Endodermal cell (in vitro differentiated cells): ENCODE measurements at places on chromosomes 1 and 21. TPM values are rescaled to one million over a fixed set of nuclear protein-coding genes. Genes with fewer than 3 reads are reported as not detected.
A peak's percentile ranks its signal among the peaks of the same experiment; 100 is the strongest.

DNA sequence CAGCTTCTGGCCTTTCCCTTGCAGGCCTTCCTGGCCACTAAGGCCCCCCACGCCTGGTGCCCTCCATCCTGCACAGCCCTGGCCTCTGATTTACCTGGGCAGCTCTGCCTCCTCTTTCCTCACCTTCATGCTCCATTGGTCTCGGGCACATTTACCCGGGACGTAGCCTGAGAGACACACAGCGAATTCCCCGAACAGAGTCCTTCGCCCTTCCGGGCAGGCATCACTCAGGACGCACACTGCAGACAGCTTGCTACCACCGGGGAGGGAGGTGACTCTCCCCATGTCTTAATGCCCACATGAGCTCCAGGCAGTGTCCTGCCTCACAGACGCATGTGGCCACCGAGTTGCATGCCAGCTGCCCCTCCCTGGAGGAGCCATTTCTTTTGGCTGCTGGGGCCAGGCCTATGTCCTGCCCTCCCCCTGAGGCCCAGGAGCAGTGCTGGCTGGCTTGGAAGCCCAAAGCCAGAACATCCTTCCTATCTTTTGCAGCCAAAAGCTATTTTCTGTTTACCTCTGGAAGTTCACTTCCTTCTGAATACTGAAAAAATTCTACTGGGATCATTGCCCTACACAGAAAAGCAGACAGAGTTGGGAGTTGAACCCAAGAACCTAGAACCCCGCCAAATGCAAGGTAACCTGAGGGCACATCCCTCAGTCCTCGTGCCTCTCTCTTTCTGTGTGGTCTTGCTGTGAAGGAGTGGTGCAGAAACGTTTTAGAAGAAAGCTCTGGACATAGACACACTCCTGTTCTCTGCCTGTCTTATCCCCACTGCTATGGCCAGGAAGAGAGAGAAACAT, 209.5 kb downstream of the TOMM20 start:
- no peaks in the 10 kb centered on the region for H3K27me3 ChIP-seq
- H3K27ac ChIP-seq = peak overlapping the region; percentile 66
- H3K4me1 ChIP-seq = peaks cover 2% of the 10 kb centered on the region
- DNase-seq = no peak
- no peaks in the 10 kb centered on the region for H3K36me3 ChIP-seq

- H3K4me3 ChIP-seq = peak overlapping the region; percentile 64
- H3K27me3 ChIP-seq = no peaks in the 10 kb centered on the region
- H3K36me3 ChIP-seq = no peaks in the 10 kb centered on the region
- DNase-seq = no peak
- peak overlapping the region; percentile 11 for H3K27ac ChIP-seq
- H3K4me1 ChIP-seq = peaks cover 21% of the 10 kb centered on the region
Observed at GRCh38 chr1:17061892-17062291, 8.1 kb upstream of the SDHB start.

Gene DTL
- total RNA-seq = 21.6 to 73.8 TPM (median 60.4 TPM) in 3 replicates

DNA sequence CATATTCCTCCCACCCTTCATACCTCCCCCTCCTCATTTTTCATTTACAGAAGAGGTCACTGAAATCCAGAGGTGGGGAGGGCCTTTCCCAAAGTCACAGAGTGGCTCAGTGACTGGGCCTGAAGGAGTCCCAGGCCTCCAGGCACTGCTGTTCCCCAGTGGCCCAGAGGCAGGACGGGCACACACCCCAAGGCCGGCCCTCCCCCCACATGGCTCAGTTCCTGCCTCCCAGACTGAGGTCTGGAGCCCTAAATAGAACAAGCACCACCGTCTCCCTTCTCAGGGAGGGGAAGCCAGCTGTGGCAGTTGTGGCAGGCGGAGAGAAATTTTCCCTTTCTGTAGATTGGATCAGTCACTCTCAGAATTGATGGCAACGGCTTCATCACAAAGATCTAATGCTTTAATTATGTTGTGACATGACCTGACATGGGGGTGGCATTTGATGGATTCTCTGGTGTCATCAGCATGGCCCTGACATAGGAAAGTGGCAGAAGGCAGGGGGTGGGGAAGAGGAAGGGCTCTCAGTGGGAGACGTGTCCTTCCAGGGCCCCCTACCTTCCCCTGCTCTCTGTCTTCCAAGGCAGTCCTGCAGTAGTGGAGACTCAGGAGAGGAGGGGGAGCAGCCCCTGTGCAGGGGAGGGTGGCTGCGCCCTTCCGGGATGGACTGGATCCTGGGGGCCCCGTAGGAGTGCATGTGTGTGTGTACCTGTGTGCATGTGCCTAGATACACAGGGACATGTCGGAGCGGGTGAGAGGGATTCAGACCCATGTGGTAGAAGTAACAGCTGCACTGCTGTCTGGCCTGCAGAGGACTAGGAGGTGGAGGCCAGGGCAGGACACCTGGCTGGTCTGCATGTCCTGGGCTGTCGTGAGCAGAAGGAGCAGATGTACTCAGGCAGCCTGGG, 41.2 kb upstream of the FOXO6 start:
- no peaks in the 10 kb centered on the region for H3K27me3 ChIP-seq
- H3K36me3 ChIP-seq = no peaks in the 10 kb centered on the region
- H3K27ac ChIP-seq = no peak overlapping the region
- no peak overlapping the region for H3K4me3 ChIP-seq

Gene FAM72C
- total RNA-seq = 3.9 and 5.4 TPM in 2 replicates

DNA sequence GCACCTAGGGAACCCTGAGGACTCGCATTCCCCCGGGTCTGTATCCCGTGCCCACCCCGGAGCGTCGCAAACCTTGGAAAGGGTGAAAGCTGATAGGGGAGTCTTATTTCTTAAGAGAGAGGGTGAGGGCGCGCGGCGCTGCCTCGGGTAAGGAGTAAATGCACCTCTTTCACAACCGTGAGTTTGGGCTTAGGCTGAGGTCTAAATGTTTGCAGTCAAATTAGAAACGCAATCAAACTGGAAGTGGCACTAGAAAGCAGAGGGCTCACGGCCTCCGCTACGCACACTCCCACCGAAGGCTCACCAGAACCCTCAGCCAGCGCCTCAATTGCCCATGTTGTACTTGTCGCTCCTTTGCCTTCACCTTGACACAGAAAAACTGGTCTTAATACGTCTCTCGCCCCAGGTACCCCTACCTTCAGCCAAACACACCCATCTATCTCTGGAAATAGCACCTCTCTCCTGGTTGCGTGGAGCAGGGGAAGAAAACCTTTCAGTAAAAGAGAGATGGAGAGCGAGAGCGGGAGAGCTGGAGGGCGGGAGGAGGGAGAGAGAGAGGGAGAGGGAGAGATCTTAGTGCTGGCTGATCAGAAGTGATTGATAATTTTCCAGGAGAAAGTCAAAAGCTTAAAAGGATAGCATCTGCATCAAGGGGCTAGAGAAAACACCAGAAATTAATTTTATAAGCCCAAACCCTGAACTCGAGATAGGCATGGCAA, 1.7 kb upstream of the HLX start:
- no peak overlapping the region for H3K27ac ChIP-seq
- H3K4me3 ChIP-seq = peak overlapping the region; percentile 81
- no peak for DNase-seq
- peaks cover 5% of the 10 kb centered on the region for H3K4me1 ChIP-seq

DNA sequence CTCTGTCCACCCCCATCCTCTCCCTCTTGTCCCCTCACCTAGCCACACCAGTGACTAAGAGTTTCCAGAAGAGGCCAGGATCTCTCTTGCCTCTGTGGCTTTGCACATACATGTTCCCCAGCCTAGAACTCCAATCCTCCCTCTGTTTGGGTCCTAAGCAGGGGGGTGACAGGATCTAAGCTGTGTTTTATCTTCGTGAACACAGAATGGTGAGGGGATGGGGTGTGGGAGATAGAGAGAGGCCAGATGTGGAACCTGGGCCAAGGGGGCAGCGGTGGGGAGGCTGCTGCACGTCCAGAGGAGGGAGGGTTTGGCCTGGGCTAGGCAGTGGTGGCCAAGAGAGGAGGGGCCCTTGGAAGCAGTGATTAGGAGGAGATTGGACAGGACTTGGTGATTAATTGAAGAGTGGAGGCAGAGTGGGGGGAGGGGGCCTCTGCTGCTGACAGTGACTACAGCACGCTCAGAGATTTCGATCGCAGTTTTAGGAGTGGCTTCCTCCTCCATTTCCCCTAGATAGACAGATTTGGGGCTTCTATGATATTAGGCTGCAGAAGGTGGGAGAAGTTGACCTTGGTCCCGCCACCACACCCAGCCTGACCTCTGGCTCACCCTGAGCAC, 17.1 kb upstream of the ADGRB2 start:
- peaks cover 17% of the 10 kb centered on the region for H3K4me1 ChIP-seq
- H3K4me3 ChIP-seq = no peak overlapping the region
- no peak for DNase-seq

Gene FCRL5
- 0.99 and 1.1 TPM in 2 replicates for total RNA-seq

Gene FCRL1
- not detected in 3 replicates for total RNA-seq

GRCh38 chr21:42341776-42342542, 8.8 kb downstream of the TFF2 start:
- no peaks in the 10 kb centered on the region for H3K36me3 ChIP-seq
- peak; percentile 35 for DNase-seq
- H3K4me3 ChIP-seq = no peak overlapping the region
- no peaks in the 10 kb centered on the region for H3K27me3 ChIP-seq

Gene TRNAU1AP
- total RNA-seq = 49.6 and 50.7 TPM in 2 replicates

- H3K27me3 ChIP-seq = no peaks in the 10 kb centered on the region
- no peak overlapping the region for H3K4me3 ChIP-seq
- peaks cover 7% of the 10 kb centered on the region for H3K4me1 ChIP-seq
- H3K36me3 ChIP-seq = no peaks in the 10 kb centered on the region
- DNase-seq = no peak
- H3K27ac ChIP-seq = no peak overlapping the region
Observed at GRCh38 chr1:223344491-223344890, 19.5 kb downstream of the SUSD4 start.

GRCh38 chr1:56957931-56958330, 7.9 kb downstream of the C8B start:
- H3K36me3 ChIP-seq = no peaks in the 10 kb centered on the region
- H3K27ac ChIP-seq = no peak overlapping the region
- no peak for DNase-seq
- H3K4me1 ChIP-seq = peaks cover 6% of the 10 kb centered on the region
- H3K27me3 ChIP-seq = peaks cover 4% of the 10 kb centered on the region
- peak overlapping the region; percentile 7 for H3K4me3 ChIP-seq

GRCh38 chr1:64917328-64917861, 49.0 kb downstream of the JAK1 start:
- no peaks in the 10 kb centered on the region for H3K36me3 ChIP-seq
- DNase-seq = peak; percentile 65
- H3K27me3 ChIP-seq = no peaks in the 10 kb centered on the region
- no peak overlapping the region for H3K4me3 ChIP-seq
- H3K4me1 ChIP-seq = peaks cover 9% of the 10 kb centered on the region

- H3K27ac ChIP-seq = no peak overlapping the region
- no peaks in the 10 kb centered on the region for H3K27me3 ChIP-seq
- H3K4me1 ChIP-seq = no peaks in the 10 kb centered on the region
- DNase-seq = no peak
- H3K4me3 ChIP-seq = no peak overlapping the region
Observed at GRCh38 chr1:175733722-175734121, 9.7 kb downstream of the TNR start.

DNA sequence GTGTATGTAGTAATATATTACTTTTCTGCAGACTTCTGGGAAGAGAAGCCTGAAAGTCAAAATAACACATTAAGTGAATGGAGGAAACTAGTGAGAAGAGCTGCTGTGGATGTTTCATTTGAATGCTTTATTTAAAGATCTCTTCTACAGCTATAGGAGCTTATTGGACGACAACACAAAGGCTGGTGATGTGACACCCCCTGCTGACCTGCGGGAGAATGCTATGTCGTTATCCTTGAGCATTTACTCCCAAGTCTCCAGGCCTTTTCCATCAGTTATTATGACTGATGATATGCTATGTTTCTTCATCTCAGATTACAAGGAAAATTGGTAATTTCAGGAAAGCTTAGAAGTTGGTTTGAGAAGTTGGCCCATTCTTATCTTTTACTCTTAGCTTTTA, 22.3 kb upstream of the PLA2G4A start:
- H3K27ac ChIP-seq = no peak overlapping the region
- H3K4me1 ChIP-seq = no peaks in the 10 kb centered on the region
- H3K27me3 ChIP-seq = no peaks in the 10 kb centered on the region
- DNase-seq = peak; percentile 65
- no peaks in the 10 kb centered on the region for H3K36me3 ChIP-seq
- H3K4me3 ChIP-seq = no peak overlapping the region

DNA sequence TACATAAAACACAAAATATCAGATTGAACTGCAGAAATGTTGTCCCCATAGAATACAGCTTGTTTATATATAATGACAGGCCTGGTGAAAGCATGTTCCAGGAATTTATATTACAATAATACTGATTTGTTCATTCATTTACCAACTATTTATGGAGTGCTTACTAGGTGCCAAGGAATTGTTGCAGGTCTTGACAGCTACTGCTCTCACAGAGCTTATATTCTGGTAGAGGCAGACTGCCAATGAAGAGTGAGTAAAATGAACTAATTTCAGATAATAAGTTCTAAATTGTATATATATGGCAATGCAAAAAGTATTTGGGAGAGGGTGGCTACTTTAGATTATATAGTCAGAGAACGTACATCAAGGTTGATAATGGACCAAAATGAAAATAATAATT, 152.0 kb downstream of the COQ8A start:
- no peaks in the 10 kb centered on the region for H3K27me3 ChIP-seq
- no peak overlapping the region for H3K4me3 ChIP-seq
- H3K4me1 ChIP-seq = no peaks in the 10 kb centered on the region
- DNase-seq = no peak
- H3K36me3 ChIP-seq = peaks cover 12% of the 10 kb centered on the region
- no peak overlapping the region for H3K27ac ChIP-seq

Gene NTNG1
- 2.6 and 3.5 TPM in 2 replicates for total RNA-seq

DNA sequence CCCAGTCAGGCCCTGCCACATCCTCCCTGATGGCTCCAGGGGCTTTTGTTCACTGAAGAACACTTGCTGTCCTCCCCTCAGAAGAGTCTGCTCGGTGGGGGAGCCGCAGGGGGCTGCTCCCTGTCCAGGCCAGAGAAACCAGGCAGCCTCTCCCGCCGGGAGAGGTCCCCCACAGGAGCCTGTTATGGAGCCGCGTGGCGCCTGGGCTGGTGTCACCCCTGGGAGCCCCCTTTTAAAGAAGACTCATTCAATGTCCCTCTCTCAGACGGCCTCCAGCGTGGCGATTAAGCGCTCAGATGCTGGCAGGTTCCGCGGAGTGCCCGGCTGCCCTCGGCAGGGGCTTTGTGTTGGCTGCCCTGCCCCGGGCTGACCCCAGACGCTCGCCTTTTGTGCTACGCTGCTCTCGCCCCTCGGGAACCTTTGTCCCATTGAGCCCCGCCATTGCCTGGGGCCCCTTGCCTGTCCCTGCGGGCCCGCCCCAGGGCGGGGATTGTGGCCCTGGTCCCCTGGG, 43.1 kb downstream of the SKI start:
- H3K27ac ChIP-seq = peak overlapping the region; percentile 95
- DNase-seq = no peak
- H3K4me3 ChIP-seq = no peak overlapping the region
- H3K27me3 ChIP-seq = no peaks in the 10 kb centered on the region
- no peaks in the 10 kb centered on the region for H3K36me3 ChIP-seq
- H3K4me1 ChIP-seq = peaks cover 6% of the 10 kb centered on the region

Gene SLC1A7
- 0.19 to 2.3 TPM (median 1.8 TPM) in 3 replicates for total RNA-seq
